ENCODE measurements at places on chromosomes 7 and 10. TPM values are rescaled to one million over a fixed set of nuclear protein-coding genes. Genes with fewer than 3 reads are reported as not detected.

DNA sequence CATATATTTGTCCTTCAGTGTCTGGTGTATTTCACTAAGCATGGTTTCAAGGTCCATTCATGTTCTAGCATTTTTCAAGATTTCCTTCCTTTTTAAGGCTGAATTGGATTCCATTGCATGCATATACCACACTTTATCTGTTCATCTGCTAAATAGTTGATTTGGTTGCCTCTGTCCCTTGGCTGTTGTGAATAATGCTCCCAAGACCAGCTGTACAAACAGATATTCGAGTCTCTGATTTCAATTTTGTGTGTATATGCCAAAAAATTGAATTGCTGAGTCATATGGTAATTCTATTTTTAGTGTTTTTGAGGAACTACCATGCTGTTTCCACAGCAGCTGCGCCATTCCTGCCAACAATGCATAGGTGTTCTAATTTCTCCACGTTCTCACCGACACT, 216.4 kb downstream of the NRG3 start:
- H3K4me1 ChIP-seq, result no peaks in the 10 kb centered on the region
- no peaks in the 10 kb centered on the region for H3K27me3 ChIP-seq
- H3K36me3 ChIP-seq, result no peaks in the 10 kb centered on the region
- H3K4me3 ChIP-seq, result no peak overlapping the region
- no peak for DNase-seq

Gene DIP2C
- total RNA-seq, result 15.1 TPM

DNA sequence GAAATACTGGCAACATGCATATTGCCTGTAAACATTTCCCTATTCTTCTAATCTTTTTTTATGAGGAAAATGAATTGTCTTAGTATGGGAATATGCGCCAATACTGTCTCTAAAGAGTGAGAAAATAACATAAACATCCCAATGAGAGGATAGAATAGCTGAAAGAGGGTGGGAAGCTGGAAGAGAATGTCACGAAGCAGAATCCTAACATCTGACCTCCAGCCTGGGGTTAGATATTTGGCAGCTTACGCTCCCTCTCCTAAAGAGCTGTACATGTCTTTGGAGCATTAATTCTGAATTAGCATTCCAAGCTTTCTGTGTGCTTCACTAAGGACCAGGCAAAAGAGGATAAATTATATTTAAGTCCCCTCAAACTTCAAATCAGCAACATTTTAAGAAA, 31.6 kb upstream of the SLC16A12 start:
- no peaks in the 10 kb centered on the region for H3K36me3 ChIP-seq
- no peak overlapping the region for H3K4me3 ChIP-seq
- H3K4me1 ChIP-seq, result peaks cover 14% of the 10 kb centered on the region
- H3K27ac ChIP-seq, result no peak overlapping the region

Gene TRIP6
- total RNA-seq, result 56.5 TPM

DNA sequence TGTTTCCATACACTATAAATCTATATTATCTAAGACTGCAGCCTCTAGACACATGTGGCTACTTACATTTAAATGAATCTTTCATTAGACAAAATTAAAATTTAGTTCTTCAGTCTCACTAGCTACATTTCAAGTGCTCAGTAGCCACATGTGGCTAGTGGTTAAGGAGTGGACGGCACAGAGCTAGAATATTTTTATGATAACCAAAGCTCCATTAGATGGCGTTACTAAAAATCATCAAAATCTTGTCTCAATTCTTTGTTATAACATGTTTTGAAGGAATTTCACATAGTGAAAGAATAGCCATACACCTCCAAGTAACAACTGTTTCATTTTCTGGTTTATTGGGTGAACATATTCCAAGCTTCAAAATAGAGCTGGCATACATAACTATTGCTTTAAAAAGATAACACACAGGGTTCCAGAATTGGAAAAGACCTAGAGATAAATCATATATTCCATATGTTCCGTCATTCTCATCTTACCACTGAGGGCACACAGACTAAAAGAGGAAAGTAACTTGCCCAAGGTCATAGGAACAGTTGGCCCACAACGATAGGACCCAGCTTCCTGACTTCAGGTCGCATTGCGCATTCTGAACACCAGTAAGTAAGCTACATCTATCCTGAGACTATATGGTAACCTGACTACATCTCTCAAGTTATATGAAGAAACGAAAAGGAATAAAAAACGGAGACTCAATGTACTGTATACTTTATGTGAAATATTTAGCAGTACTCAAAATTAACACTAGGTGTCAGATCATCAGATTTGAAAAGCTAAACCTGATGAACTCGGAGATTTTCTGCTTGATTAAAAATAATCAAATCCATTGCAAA, 66.6 kb downstream of the CAV1 start:
- no peaks in the 10 kb centered on the region for H3K27me3 ChIP-seq
- H3K27ac ChIP-seq, result no peak overlapping the region
- H3K36me3 ChIP-seq, result no peaks in the 10 kb centered on the region
- H3K4me3 ChIP-seq, result peak overlapping the region; percentile 29

Gene OR13A1
- not detected for total RNA-seq

Gene PNLIP
- not detected for total RNA-seq

DNA sequence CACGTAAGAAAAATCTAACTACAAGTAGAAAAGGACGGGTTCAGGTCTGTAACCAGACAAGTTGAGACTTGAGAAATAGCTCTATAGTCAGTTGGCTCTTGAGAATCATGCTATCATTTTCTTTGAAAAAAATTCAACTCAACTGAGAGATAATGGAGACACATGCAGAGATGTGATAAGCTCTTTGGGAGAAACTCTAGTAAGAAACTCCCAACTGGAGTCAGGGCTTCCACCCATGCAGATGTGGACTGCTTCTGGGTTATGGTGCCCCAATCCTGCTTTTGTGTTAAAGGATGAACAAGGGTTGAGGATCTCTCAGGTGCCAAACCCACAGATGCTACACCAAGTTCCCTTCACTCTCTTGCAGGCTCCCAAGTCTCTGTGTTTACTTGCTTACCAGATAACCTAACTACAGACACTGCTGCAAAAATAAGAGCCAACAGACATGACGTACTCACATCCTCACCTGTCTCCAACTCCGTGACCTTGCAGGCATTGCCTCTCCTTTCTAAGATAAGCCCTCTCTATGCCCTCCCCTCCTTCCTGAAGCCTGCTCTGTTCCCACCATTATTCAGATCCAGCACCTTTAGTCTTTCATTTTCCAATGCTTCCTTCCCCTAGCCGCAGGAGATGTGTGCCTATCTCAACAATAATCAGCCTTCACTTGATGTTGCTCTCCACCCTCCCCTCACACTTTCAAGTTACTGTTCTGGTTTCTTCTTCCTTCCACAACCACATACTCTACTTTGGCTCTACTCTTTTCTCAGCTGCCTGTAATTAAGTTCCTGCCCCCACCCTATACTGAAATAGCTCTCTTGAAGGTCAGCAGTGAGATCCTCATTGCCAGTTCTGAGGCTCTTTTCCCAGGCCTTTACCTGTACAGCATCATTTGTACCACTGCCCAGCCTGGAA, 130.0 kb downstream of the ICA1 start:
- DNase-seq, result no peak
- H3K4me3 ChIP-seq, result no peak overlapping the region
- H3K36me3 ChIP-seq, result no peaks in the 10 kb centered on the region
- H3K4me1 ChIP-seq, result peaks cover 5% of the 10 kb centered on the region

DNA sequence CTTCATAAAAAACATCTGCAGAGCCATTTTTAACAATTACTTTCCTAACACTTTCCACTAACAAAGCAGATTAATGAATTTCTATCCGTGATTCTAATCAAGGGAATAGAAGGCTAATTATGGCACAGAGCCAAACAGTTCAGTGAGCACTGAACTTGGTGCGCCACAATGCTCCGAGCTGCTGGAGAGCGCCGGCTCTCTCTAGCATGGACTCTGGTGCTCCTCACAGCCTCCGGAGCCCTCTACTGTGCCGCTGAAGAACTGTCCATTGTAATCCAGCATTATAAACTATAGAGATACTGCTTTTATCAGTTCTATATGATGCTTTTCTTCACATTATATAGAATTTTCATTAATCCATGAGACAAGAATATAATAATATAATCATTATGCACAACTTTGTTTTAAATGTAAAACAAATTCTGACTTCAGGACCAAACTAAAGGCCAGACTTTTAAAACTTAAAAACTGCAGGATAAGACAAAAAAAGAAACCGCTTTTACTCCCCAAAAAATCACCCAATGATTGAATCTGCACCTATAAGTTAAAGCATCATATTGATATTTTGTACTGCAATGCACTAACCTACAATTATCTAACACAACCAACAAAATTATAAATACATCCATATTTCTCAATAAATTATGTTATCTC, 123.6 kb downstream of the RNF32 start:
- no peak overlapping the region for H3K27ac ChIP-seq
- H3K36me3 ChIP-seq, result peaks cover 13% of the 10 kb centered on the region
- peak; percentile 73 for DNase-seq

- peak; percentile 92 for DNase-seq
- no peaks in the 10 kb centered on the region for H3K36me3 ChIP-seq
- no peaks in the 10 kb centered on the region for H3K27me3 ChIP-seq
- H3K27ac ChIP-seq, result peak overlapping the region; percentile 79
- no peak overlapping the region for H3K4me3 ChIP-seq
Measured at GRCh38 chr10:119025336-119025735, 4.2 kb upstream of the NANOS1 start.

- no peak overlapping the region for H3K27ac ChIP-seq
- no peaks in the 10 kb centered on the region for H3K4me1 ChIP-seq
- no peaks in the 10 kb centered on the region for H3K36me3 ChIP-seq
- no peaks in the 10 kb centered on the region for H3K27me3 ChIP-seq
Measured at GRCh38 chr10:15419279-15419874, 48.3 kb upstream of the FAM171A1 start.

Gene ACSL5
- 81.1 TPM for total RNA-seq

DNA sequence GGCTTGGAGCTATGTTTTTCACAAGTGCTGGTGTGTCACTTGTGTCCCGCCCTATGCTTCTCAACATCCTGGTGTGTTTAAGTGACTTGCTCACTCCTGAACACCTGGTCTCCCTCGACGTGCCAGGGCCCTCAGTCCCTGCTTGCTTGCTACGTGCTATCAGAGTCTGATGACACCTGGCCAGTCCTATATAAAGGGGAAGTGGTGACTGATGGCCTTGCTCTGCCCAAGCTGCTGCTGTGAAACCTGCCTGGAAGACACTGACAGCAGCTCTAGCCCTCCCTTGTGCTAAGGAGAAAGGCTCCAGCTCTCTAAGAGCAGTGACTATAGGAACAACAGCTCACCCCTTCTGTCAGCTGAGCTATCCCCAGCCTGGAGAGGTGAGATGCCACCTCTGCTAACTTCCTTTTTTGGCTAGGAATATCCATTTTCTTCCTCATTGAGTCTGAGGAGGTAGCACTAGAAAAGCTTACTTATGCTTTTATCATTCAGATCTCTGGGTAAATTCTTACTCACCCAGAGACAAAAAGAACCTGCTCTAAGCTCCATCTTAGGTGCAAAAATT, 77.2 kb upstream of the PLXNA4 start:
- no peak overlapping the region for H3K4me3 ChIP-seq
- peaks cover 18% of the 10 kb centered on the region for H3K4me1 ChIP-seq
- no peak for DNase-seq
- no peaks in the 10 kb centered on the region for H3K27me3 ChIP-seq

GRCh38 chr10:11330383-11331045, 280.9 kb downstream of the USP6NL start:
- H3K4me3 ChIP-seq, result no peak overlapping the region
- DNase-seq, result no peak
- H3K27me3 ChIP-seq, result no peaks in the 10 kb centered on the region
- H3K27ac ChIP-seq, result no peak overlapping the region
- peaks cover 73% of the 10 kb centered on the region for H3K36me3 ChIP-seq
- peaks cover 20% of the 10 kb centered on the region for H3K4me1 ChIP-seq

Gene CYP3A7
- total RNA-seq, result 0.21 TPM

Gene GSTK1
- 152 TPM for total RNA-seq

GRCh38 chr7:116197360-116197759, 13.0 kb upstream of the TES start:
- H3K27ac ChIP-seq, result no peak overlapping the region
- no peaks in the 10 kb centered on the region for H3K4me1 ChIP-seq
- no peaks in the 10 kb centered on the region for H3K36me3 ChIP-seq

DNA sequence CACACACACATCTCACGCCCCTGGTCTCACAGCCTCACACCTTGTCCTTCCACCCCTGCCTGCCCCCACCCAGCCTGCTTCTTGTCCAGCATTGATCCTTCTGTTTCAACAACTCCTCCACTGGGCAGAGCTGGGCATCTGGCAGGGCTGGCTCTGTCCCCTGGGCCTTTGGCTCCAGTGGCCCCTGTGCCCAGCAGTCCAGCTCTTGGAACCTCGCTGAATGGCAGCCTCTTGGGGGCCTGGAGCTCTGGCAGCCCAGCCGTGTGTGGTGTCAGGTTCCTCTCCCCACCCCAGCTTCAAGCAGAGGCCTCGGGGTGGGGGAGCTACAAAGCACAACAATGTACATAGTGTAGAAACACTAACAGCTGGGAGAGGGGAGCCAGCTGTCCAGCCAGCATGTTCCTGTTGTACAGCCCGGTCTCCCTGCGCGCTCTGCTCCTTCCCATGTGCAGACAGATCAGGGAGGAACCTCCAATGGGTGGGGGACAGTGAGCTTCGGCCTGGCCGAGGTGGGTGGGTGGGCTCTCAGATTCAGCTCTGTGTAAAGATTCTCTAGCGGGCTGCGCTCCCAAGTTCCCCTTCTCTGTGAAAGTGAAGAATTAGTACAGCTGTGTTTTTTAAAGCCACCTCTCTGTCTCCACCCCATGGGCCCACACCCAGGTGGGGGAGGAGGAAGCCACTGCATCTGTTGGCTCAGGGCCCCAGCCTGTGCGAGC, 19.4 kb downstream of the ZMIZ2 start:
- no peaks in the 10 kb centered on the region for H3K27me3 ChIP-seq
- no peak for DNase-seq
- no peak overlapping the region for H3K4me3 ChIP-seq
- H3K4me1 ChIP-seq, result peaks cover 35% of the 10 kb centered on the region

Gene NPC1L1
- 0.21 TPM for total RNA-seq

Gene DPYSL4
- 2.1 TPM for total RNA-seq

DNA sequence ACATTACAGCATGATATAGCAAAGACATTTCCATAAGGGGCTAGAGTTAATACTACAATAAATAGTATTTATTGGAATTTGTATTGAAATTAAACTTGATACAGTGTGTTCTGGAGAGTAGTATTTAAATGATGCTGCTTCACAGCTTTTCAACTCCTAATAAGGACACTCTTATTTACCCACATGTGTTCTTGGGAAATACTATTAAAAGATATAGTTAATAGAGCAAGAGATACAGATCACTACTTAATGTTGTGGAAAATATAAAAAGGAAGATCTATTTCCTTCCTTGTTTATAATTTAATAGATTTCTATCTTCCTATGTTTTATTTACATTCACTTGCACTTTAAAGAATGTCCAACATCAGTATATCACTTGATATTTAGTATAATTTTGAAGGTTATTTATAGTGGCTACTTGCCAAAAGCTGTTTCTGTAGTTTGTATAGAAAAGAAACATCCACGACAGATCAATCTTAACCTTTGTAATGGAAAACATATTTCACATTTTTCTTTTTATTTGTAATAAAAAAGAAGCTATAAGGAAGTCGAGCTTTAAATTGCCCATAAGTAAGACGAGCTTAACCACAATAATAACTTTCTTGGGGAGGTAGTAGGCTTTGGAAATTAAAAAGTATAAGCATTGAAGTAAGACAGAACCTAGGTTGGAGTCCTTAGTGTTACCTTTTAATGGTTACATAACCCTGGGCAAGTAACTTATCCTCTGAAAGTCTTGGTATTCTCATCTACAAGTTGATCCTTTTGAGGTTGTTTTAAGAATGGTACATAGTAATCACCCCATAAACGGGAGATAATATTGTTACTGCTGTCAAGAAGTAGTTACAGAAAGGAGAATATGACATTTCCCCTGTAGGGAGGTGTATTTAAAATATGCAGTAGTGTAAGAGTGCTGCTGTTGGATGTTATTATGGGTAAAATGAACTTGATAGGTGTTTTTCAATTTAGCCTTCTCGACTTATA, 32.8 kb downstream of the CPED1 start:
- H3K4me1 ChIP-seq, result peaks cover 42% of the 10 kb centered on the region
- H3K4me3 ChIP-seq, result no peak overlapping the region
- no peak for DNase-seq
- no peak overlapping the region for H3K27ac ChIP-seq
- no peaks in the 10 kb centered on the region for H3K36me3 ChIP-seq
- no peaks in the 10 kb centered on the region for H3K27me3 ChIP-seq

All from lower lobe of right lung (tissue), 2 donors.